Cardiac fibroblast (primary cell): ENCODE measurements at places on chromosomes 3 and 15.

DNA sequence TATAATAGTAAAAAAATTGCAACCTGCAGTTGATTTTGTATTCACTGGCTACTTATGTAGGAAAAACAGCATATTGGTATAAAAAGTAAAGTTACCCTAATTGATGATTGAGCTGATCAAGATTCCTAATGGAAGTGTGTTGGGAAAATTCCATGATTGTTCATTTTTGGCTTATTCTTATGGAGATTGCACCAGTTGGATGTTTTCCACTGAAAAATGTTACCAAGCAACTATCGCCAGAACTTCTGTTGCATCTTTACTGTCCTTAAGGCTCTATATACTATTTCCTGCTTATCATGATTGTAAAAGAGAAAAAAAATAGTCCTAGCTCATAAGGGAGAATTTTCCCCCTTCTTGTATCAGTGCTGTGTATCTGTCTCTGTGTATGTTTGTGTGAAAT, 48.6 kb downstream of the SLC25A26 start:
- no peak for DNase-seq

- DNase-seq, result peak; percentile 80
These were observed 318.4 kb upstream of the COL8A1 start for GRCh38 chr3:99319961-99320360.

- DNase-seq, result peak; percentile 16
These were observed 36.6 kb upstream of the STT3B start for GRCh38 chr3:31495971-31496665.

- peak; percentile 12 for DNase-seq
These were observed 32.6 kb downstream of the NMD3 start for GRCh38 chr3:161253711-161254110.

- no peak for DNase-seq
These were observed 29.7 kb upstream of the FBLN2 start for GRCh38 chr3:13519006-13519791.

- no peak for DNase-seq
These were observed 3.1 kb upstream of the AP2M1 start for GRCh38 chr3:184171562-184171961.

DNA sequence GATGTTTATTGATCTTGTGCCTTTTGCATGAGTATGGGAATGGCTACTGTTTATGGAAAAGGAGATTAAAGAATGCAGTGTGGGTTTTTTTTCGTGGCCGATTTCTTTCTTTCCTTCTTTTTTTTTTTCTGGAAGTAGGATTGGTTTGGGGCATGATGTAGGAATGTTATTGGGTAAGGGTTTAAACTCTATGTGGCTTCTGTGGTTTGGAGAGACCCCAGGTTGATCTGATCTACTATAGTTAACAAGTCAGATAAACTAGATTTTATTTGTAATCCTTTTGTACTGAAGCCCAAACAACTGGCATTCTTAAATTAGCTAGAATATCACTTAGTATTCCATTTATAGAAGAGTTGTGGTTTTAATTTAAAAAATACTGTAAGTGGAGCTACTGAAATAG, 304.8 kb downstream of the LPP start:
- DNase-seq, result no peak

- no peak for DNase-seq
These were observed 228.2 kb upstream of the BHLHE40 start for GRCh38 chr3:4751029-4751501.

GRCh38 chr15:91102546-91103330, 2.7 kb downstream of the SV2B start:
- no peak for DNase-seq

- peak; percentile 44 for DNase-seq
These were observed 2.0 kb downstream of the BHLHE40 start for GRCh38 chr3:4981294-4981664.

GRCh38 chr3:60304112-60304511, 947.1 kb downstream of the FHIT start:
- peak; percentile 89 for DNase-seq

- no peak for DNase-seq
These were observed 300.4 kb upstream of the STT3B start for GRCh38 chr3:31232055-31233025.

DNA sequence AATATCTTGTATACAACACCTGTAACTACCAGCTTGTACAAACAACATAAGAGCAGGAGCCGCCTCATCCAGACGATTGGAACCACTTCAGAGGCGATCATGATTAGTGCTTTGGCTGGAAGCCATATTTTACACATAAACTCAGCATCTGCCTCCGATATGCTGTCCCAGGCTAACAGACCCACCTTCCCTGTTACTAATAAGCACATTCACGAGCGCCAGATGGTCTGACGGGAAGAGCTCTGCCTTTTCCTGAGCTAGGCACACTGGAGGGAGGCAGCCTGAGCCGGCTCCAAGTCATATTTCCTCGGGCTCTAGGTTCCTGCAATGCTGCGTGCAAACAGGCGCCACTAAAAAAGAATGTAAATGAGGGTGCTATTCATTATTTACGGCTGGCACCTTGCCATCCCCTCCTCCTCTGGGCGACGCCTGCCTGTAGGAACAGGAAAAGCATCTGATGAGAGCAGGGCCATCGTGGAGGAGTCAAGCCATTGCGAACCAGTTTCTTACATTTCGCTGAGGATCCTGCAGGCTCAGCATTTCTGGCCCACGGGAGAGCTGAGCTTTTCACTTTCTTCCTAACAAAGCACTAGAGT, 98.2 kb downstream of the ANXA2 start:
- peak; percentile 7 for DNase-seq

DNA sequence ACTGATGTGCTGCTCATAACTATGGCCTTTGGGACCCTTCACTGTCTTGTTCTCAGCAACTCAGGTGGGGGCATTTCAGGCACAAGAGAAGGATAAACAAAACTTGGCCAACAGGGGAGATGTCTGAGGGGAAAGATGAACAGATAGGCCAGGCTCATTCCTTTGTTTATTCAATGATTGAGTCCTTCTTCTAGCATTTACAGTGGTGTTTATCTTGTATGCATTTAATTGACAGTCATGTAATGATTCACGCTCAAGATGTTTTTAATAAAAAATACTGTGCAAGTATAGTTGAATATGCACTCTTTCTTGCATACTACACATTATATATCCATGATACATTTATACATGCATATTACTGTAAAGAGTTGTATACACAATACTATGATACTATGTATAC, 44.5 kb downstream of the RHCG start:
- DNase-seq, result no peak

DNA sequence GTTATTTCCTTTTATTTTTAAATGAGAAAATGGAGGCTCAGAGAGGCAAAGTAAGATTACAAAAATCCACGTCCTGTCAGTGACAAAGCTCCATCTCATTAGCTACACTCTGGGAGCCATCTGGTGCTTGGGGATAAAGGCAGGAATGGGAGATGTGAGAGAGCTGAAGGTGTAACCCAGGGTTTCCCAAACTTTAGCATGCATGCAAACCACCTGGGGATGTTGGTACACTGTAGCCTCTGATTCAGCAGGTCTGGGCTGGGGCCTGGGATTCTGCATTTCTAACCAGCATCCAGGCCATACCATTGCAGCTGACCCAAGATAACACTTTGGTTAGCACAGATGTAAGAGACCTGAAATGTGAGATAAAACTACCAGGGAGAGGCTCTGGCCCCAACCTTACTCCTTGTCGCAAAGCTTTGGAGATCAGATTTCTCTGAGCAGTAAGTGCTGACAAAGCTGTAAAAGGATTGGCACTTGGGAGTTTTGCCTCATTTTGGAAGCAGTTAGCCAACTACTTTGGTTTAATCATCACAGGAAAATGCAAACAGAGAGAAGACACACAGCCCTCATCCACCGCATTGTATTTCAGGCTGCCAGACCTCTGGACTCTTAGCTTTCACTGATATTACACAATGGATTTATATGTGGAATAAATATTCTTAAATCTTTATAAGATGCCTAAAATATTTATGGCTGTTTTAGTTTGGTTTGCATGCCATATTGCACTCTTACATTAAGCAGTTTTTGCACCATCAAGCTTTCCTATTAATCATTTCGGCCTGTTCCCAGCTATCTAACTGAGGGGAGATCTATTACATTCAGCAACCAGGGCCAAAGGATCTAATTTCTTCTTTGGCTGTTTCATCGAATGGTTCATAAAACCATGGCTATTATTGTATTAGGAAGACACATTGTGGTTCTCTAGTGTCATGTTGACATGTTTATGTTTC, 263.0 kb downstream of the EBLN2 start:
- DNase-seq, result peak; percentile 2

DNA sequence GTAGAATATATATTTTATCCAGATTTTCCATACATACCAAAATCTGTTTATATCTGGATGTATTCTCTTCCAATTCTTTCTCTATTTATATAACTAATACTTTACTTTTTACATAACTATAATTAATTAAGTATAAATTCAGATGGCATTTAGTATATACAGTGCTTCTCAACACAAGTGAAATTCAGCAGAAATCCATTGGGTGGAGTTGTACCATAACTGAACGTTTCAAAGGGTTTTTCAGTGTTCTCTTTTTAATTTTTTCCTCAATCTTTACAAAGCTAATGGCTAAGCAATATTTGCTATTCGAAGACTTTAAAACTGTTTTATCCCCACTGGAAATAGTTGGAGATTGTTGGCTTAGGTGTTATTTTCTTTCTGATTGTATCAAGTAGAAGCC, 13.9 kb upstream of the ZBBX start:
- no peak for DNase-seq

DNA sequence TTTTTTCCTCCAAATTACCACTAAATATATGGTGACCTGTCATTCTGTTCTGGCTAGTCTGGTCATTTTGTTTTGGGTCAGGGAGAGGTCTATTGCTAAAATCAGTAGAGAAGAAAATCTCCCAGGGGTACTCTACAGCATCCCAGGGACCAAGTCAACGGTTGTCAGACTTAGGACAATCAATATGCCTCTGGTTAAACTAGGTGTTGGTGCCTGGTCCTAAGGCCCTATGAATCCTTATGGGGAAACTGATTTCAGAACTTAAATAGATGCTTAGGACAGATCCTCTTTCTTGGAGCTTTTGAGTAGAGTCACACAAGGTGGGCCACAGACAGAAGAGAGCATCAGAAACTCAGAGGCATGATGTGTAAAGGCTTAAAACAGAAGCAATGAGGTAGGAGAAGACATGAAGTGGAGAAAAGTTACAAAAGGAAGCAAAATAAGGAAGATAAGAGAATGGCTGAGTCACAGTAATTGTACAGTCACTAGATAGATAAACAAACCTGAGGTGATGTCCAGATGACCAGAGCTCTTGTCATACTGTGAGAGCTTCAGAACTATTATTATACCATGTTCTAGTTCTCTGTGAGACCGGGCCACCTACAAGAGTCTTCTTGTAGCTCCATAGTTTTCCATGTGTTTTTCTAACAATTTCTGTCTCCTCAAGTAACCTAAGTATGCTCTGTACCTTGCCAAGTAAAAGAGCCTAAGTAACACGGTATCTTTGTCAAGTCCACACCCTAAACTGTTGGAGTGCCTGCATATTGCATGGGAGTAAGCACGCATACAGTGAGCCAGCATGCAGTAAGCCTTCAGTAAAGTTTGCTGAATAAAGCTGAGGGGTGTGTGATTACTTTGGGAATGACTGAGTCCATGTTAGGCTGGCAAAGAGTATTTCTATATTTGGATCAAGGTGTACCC, 44.6 kb upstream of the LEKR1 start:
- DNase-seq, result peak; percentile 74

GRCh38 chr15:40932156-40932555, 3.0 kb downstream of the DLL4 start:
- DNase-seq, result no peak

- DNase-seq, result no peak
These were observed 52.8 kb downstream of the NEO1 start for GRCh38 chr15:73105064-73105463.

GRCh38 chr3:156619376-156619775, 55.0 kb upstream of the TIPARP start:
- peak; percentile 69 for DNase-seq

DNA sequence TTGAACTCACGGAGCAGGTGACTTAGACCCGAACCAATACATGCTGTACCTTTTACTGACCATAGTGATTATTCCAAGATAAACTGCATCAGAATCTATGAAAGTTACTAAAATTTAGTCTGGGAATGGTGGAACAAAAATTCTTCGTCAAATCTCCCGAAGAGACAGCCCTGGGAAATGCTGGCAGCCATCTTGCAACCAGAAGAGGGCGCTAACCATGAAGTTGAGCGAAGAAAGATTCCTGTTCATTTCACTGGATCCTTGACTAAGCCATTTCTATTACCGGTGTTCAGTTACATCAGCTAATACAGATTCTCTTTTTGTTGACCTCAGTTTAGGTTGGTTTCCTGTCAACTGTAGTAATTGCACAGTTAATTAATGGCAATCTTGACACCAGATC, 199.6 kb downstream of the SLC9A9 start:
- DNase-seq, result no peak

DNA sequence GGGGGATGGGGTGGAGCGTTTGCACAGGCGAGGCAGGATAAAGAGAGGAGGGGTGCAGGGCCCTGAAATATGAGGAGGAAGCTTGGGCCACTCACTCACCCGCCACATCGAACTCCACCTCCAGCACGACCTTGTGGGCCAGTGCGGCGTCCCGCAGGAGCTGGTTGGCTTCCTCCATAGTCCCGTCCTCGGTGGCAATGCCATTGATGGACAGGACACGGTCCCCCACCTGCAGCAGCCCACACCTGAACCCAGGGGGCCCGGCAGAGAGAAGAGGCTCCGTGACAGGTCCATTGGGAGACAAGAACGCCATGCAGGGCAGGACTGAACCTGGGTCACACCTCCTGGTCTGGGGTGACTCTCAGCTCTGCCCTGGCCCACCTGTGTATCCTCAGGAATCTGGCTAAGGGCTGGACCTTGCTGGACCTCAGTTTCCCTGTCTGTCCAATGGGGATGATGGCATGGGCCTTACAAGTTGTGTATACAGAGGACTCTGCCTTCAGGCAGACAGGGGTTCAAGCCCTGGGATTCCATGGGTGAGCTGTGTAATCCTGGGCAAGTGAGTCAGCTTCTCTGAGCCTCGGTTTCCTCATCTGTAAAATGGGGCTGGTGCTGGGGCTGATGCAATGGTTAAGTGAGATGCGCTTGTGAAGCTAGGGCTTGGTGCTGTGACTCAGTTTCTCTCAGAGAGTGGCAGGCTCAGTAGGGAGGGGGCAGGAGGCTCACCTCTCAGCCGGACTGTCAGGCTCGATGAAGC, 26.4 kb downstream of the GRIP2 start:
- no peak for DNase-seq

DNA sequence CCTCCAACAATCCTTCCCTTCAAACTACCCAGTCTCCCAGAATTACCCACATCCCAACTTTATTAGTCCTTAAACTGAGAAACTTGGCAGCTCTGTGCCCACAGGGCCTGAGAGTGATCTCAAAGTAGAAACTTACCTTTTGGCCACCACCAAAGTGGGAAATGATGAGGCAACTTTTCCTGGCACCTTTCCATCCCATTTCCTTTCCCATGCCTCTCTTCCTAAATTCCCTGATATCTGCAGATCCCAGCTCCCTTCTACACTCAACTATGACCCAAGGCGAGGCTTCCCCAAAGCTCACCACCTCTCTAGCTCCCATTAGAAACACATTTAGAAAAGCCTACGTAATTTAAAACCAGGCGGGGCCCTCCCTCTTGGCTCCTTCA, 271.9 kb downstream of the FOXP1 start:
- DNase-seq, result no peak

- no peak for DNase-seq
These were observed 29.8 kb upstream of the SLC6A6 start for GRCh38 chr3:14372587-14372986.
